ENCODE measurements at places on chromosomes 7 and 10. TPM values are rescaled to one million over a fixed set of nuclear protein-coding genes. Genes with fewer than 3 reads are reported as not detected.
A peak's percentile ranks its signal among the peaks of the same experiment; 100 is the strongest.

DNA sequence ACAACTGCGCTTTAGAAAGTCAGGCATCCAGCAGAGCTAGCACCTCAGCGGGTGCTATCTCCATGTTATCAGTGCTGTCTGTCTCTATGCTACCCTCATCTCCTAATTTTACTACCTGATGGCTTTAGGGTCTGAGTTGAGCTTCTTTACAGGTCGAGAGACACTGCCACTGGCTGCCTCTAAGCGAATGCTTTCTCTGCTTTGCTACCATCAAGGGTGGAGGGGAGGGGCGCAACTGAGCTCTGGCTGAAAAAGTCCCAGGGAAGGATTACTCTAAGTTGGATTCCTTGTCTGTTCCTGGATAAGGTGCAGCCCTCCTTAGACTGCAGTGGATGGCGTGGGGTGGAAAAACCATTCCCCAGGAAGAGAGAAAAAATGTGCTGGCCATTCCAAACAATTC is 105.7 kb downstream of the CDK14 start:
- no peak for DNase-seq

- DNase-seq, result peak; percentile 90
Observed at GRCh38 chr10:115772606-115773005, 500.4 kb downstream of the GFRA1 start.

Gene WNT16
- 1.7 TPM for total RNA-seq

DNA sequence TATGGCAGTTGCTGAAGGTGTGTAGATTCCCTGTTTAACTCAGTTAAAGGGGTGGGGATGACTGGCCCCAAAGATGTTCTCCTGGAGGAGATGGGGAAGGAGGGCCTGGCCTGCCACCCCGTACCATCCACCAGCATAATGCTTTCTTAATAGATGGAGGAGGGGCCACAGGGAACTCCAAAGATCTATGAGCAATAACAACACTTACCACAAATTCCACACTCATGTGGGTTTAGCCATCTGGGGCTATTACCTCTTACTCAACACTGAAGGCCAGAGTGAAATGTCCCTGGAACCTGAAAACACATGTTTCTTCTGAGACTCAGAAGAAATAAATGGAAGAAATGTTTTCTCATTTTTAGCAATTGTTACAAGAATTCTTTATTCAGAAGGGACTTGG is 259.0 kb downstream of the CXCL12 start:
- DNase-seq, result peak; percentile 64

GRCh38 chr10:42654419-42654818 is 16.0 kb upstream of the ZNF33B start:
- DNase-seq, result no peak

- no peak for DNase-seq
Observed at GRCh38 chr10:130024779-130025325, 60.8 kb upstream of the EBF3 start.

- DNase-seq, result no peak
Observed at GRCh38 chr10:119818889-119819270, 53.8 kb downstream of the MCMBP start.

GRCh38 chr10:4981722-4982471 is 18.7 kb downstream of the AKR1C1 start:
- DNase-seq, result peak; percentile 37

- peak; percentile 94 for DNase-seq
Observed at GRCh38 chr10:103504181-103504783, 10.8 kb downstream of the NEURL1 start.

GRCh38 chr7:35805876-35806275 is 5.0 kb downstream of the SEPTIN7 start:
- no peak for DNase-seq

DNA sequence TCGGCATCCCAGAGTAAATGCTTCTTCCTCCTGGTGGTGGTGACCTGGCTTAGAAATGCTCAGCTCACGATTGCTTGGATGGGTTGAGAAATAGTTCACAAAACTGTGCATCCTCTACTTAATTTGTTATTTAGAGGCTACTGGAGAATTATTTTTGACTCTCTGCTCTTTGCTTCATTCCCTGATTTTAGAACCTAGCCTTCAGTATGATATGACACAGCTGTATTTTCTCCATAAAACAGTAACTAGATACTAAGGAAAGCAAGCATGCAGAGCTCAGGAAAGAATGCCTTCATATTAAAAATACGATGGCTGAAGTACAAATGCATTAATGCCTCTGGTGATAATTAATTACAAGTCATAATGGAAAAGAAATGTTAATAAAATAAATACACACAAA is 602.0 kb upstream of the COBL start:
- DNase-seq, result no peak

Gene FEZF1
- total RNA-seq, result not detected

- DNase-seq, result no peak
Observed at GRCh38 chr7:100642534-100642907, 1.2 kb upstream of the TFR2 start.

Gene STYXL1
- 73.8 TPM for total RNA-seq

Gene CFAP43
- total RNA-seq, result not detected

GRCh38 chr7:82805527-82805960 is 357.1 kb downstream of the PCLO start:
- peak; percentile 95 for DNase-seq
